Naive thymus-derived CD4-positive, alpha-beta T cell (primary cell): ENCODE measurements at places on chromosomes 1 and 21. TPM values are rescaled to one million over a fixed set of nuclear protein-coding genes. Genes with fewer than 3 reads are reported as not detected.

ALPL gene
- polyA plus RNA-seq: not detected

APOBEC4 gene
- polyA plus RNA-seq: not detected

TFF3 gene
- polyA plus RNA-seq: not detected

DNA sequence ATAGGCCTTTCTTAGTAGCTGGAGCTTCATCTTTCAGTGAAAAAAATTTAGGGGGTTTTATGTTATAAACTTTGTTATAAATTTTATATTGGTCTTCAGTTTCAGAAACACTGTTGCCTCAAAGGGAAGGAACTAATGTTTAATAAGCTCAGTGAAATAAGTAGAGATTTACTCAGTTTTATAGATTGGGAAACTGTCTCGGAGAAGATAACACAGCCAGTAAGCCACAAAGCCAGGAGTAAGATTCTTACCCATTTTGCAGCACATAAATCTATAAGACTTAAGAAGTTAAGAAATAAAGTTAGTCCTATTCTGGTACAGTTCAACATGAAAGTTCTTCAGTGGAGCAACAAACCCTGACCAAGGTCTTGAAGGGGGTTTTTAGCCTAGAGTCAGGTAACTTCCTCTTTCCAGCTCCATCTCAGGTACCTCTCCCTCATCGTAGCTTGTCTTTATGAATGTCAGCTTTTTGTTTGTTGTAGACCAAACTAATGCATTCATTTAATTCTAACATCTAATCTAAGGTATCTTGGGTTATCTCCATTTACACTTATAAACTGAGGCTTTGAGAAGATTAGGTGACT lies 3.3 kb downstream of the KPNA6 start:
- no peaks in the 10 kb centered on the region for H3K36me3 ChIP-seq
- no peaks in the 10 kb centered on the region for H3K27me3 ChIP-seq
- DNase-seq: no peak

GRCh38 chr21:43703035-43703880 lies 15.7 kb upstream of the PDXK start:
- H3K27me3 ChIP-seq: no peaks in the 10 kb centered on the region
- H3K27ac ChIP-seq: no peak overlapping the region
- H3K4me1 ChIP-seq: no peaks in the 10 kb centered on the region
- H3K36me3 ChIP-seq: no peaks in the 10 kb centered on the region

DNA sequence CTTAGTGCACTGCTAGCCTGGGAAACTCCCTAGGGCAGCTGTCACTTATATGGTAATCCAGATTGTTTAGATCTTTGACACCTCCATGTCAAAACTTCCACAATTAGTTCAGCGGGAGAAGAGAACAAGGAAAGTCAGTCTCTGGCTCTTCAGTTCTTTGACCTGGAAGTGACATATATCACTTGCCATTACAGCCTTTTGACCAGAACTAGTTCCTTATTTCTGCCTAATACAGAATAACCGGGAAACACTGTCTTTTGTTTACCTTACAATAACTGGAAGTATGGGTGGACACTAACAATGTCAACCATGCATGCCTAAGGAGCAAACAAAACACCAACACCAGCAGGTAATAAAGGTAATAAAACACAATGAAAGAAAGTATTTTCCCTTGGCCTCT lies 68.3 kb downstream of the C4BPA start:
- H3K4me1 ChIP-seq: no peaks in the 10 kb centered on the region
- DNase-seq: no peak
- H3K27ac ChIP-seq: no peak overlapping the region
- H3K36me3 ChIP-seq: no peaks in the 10 kb centered on the region
- no peak overlapping the region for H3K4me3 ChIP-seq

DNA sequence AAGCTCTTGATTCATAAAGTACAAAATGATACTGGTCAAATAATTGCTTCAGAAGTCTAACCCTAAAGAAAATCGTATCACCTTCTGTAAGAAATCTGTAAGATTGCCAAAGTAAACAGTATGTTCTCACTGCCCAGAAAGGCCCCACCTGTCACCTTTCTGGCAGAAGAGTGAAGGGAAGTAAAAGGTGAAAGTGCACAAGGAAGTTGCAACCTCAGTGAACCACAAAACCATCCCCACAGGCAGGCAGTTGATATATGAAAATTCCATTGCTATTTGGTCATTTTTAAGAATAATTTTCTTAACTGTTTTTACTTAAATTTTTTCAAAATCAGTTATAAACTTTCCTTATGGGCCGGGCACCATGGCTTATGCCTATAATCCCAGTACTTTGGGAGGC lies 48.5 kb upstream of the FBXO28 start:
- no peaks in the 10 kb centered on the region for H3K4me1 ChIP-seq
- H3K4me3 ChIP-seq: no peak overlapping the region
- no peak for DNase-seq

GRCh38 chr21:45366931-45367401 lies 38.0 kb upstream of the COL18A1 start:
- H3K27me3 ChIP-seq: no peaks in the 10 kb centered on the region
- H3K36me3 ChIP-seq: no peaks in the 10 kb centered on the region
- DNase-seq: no peak

- no peak overlapping the region for H3K4me3 ChIP-seq
- H3K4me1 ChIP-seq: peaks cover 5% of the 10 kb centered on the region
- H3K27ac ChIP-seq: no peak overlapping the region
Measured at GRCh38 chr21:33488936-33489335, 2.6 kb downstream of the DNAJC28 start.
